H9 (cell line): ENCODE measurements at places on chromosomes 2 and 18. TPM values are rescaled to one million over a fixed set of nuclear protein-coding genes. Genes with fewer than 3 reads are reported as not detected.

DNA sequence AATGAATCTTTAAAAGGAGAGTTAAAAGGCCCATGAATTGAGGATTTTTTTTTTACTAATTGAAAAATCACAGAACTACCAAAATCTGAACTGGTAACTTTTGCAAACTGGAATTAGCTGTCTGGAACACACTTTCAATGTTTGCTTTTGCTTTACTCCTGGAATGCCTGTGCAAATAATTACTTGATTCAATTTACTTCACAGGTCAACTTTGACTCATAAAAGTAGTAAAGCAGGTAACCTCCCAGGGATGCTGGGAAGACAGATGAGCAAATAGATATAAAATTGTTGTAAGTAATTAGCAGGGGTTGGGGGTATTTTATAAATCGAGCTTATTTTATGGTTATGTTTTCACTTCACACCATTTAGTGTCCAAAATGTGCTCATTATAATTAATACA lies 398.3 kb upstream of the HNRNPA3 start:
- H3K4me1 ChIP-seq = peaks cover 10% of the 10 kb centered on the region
- no peak for DNase-seq
- no peak overlapping the region for H3K4me3 ChIP-seq
- no peaks in the 10 kb centered on the region for H3K27me3 ChIP-seq

- no peak overlapping the region; the same call in 2 of the 3 replicates for H3K4me3 ChIP-seq
- no peaks in the 10 kb centered on the region for H3K4me1 ChIP-seq
- no peaks in the 10 kb centered on the region for H3K27me3 ChIP-seq
- no peaks in the 10 kb centered on the region; the same call in 2 of the 3 replicates for H3K36me3 ChIP-seq
These were observed 58.2 kb downstream of the ACKR3 start for GRCh38 chr2:236627841-236628240.

The ALPG gene
- 1.3 and 1.4 TPM in 2 replicates for total RNA-seq

DNA sequence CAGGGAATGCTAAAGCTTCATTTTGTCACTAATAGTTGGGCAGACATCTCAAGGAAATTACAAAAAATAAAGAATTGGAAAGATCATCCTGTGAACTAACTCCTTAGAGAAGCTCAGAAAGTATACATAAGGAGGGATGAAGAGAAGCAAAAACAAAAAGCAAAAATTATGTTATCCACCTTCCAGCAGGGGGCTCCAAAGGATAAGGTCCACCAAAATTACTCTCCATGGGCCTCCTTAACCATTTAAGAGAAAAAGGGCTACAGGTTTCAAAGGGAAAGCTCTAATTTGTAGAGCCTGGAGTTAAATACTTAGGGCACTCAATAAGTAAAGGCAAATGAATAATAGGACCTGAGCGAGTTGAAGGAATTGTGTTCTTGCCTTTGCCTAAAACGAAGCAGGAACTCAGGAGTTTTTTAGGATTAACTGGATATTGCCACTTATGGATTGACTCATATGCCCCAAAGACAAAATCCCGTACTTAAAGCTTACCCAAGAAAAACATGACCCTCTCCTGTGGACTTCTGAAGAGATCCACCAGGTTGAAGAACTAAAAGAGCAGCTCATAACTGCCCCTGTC lies 1167.9 kb downstream of the DSC3 start:
- H3K4me3 ChIP-seq = no peak overlapping the region
- no peak overlapping the region for H3K27ac ChIP-seq
- no peaks in the 10 kb centered on the region for H3K4me1 ChIP-seq
- DNase-seq = peak; percentile 41
- H3K27me3 ChIP-seq = no peaks in the 10 kb centered on the region

GRCh38 chr2:69382547-69382946 lies 4.5 kb downstream of the GFPT1 start:
- H3K36me3 ChIP-seq = peaks cover 2% of the 10 kb centered on the region; the same call in 2 of the 3 replicates
- DNase-seq = no peak
- H3K4me3 ChIP-seq = no peak overlapping the region
- no peaks in the 10 kb centered on the region for H3K4me1 ChIP-seq
- no peak overlapping the region for H3K27ac ChIP-seq

DNA sequence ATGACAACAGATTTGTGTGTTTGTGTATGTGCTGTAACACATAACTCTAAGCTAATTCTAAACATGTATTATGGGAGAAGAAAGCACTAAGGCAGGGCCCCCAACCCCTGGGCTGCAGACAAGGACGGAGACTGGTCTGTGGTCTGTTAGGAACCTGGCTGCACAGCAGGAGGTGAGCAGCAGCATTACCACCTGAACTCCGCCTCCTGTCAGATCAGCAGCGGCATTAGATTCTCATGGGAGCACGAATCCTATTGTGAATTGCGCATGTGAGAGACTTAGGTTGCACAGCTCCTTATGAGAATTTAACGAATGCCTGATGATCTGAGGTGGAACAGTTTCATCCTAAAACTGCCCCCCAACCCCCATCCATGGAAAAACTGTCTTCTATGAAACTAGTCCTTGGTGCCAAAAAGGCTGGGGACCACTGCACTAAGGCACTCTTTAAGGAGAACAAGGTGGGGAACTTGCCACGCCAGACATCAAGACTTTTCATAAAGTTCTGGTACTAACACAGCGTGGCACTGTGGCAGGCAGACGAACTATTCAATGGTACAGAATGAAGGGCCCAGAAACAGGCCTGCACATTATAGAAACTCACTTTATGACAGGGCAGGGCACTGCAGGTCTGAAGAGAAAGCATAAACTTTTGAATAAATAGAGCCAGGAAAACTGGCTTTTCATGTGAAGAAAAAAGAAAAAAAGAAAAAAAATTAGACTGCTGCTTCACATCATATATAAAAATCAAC lies 14.0 kb downstream of the REEP1 start:
- DNase-seq = no peak
- no peaks in the 10 kb centered on the region for H3K36me3 ChIP-seq
- H3K4me1 ChIP-seq = no peaks in the 10 kb centered on the region
- no peaks in the 10 kb centered on the region for H3K27me3 ChIP-seq

DNA sequence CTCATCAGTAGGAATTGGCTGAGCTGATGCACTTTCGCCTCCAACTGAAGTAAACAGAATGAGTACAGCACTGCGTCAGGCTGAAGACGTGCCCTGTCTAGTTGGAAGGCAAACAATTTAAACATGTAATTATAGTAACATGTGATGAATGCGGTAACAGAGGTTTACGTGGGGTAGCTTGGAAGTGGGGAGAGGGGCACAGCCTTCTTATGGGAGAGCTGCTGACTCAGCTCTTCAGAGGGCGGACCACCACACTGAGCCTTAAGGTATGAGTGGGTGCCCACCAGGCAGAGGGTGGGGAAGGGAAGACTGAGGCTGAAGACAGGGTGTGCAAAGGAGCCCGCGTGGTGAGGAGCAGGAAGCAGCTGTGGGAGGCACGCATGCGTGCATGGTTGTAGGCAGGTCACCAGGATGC lies 6.2 kb upstream of the EHD3 start:
- no peaks in the 10 kb centered on the region for H3K36me3 ChIP-seq
- H3K27ac ChIP-seq = no peak overlapping the region
- H3K4me3 ChIP-seq = no peak overlapping the region

DNA sequence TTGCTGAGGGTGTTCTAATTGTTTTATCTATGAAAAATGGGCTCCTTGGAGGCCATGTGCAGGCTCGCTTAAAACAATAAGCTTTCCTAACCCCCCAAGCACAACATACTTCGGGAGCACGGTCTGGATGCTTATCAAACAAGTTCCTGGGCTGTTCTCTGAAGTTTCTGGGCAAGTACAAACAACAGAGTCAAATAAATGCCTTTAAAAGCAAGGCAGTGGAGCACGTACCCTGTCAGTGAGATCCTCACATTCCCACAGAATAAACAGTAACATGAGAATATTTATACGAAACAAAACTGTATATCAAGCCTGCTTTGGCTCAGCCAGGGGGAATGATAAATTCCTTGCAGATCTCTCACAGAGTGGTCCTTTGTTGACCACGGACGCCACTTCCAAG lies 44.8 kb downstream of the FTCDNL1 start:
- no peaks in the 10 kb centered on the region; the same call in 1 of the 2 replicates for H3K4me1 ChIP-seq
- DNase-seq = no peak

GRCh38 chr18:42606886-42607495 lies 508.5 kb downstream of the RIT2 start:
- H3K4me1 ChIP-seq = no peaks in the 10 kb centered on the region
- no peaks in the 10 kb centered on the region for H3K27me3 ChIP-seq
- no peak for DNase-seq
- no peak overlapping the region for H3K27ac ChIP-seq
- peaks cover 4% of the 10 kb centered on the region; the same call in 1 of the 2 replicates for H3K36me3 ChIP-seq

The TCF23 gene
- total RNA-seq = not detected in 2 replicates

The GALNT5 gene
- 0.13 and 0.17 TPM in 2 replicates for total RNA-seq
